ENCODE measurements at places on chromosomes 5 and 9. TPM values are rescaled to one million over a fixed set of nuclear protein-coding genes. Genes with fewer than 3 reads are reported as not detected.

ORM2 gene
- 0.64 TPM for total RNA-seq

NR2F1-AS1 gene
- 0.19 TPM for total RNA-seq

POLR3G gene
- 18.4 TPM for total RNA-seq

TMEM171 gene
- total RNA-seq, result not detected

PCDHB13 gene
- total RNA-seq, result 0.05 TPM

GRAMD2B gene
- 8.2 TPM for total RNA-seq

COL15A1 gene
- total RNA-seq, result 0.28 TPM

SKP2 gene
- total RNA-seq, result 49.7 TPM

REEP2 gene
- 3.1 TPM for total RNA-seq

PRR7 gene
- 15.7 TPM for total RNA-seq

CLIC3 gene
- not detected for total RNA-seq

WDR31 gene
- total RNA-seq, result 0.97 TPM

SPATA31D4 gene
- not detected for total RNA-seq

TCF7 gene
- 60.2 TPM for total RNA-seq

N4BP3 gene
- 11.4 TPM for total RNA-seq

TTC23L gene
- not detected for total RNA-seq

PNPLA7 gene
- 0.43 TPM for total RNA-seq

GFI1B gene
- not detected for total RNA-seq

HTR4 gene
- not detected for total RNA-seq

OXCT1 gene
- total RNA-seq, result 68.4 TPM

IRX4 gene
- not detected for total RNA-seq

CNTNAP3B gene
- total RNA-seq, result 0.21 TPM

MCIDAS gene
- total RNA-seq, result not detected

SPINK1 gene
- 2.8 TPM for total RNA-seq

PKD2L2 gene
- total RNA-seq, result not detected

F2R gene
- total RNA-seq, result 7.4 TPM

ARID3C gene
- total RNA-seq, result 0.24 TPM

SPATA31A3 gene
- total RNA-seq, result not detected

KLHL9 gene
- 17.7 TPM for total RNA-seq

IFNA13 gene
- total RNA-seq, result not detected

RPS23 gene
- 3,614 TPM for total RNA-seq

AFAP1L1 gene
- not detected for total RNA-seq

PCDHGA9 gene
- total RNA-seq, result 0.56 TPM

GALNT12 gene
- total RNA-seq, result 4.4 TPM

Measured in GM12878 (cell line).